ENCODE measurements at places on chromosomes 13 and 19. TPM values are rescaled to one million over a fixed set of nuclear protein-coding genes. Genes with fewer than 3 reads are reported as not detected.

DNA sequence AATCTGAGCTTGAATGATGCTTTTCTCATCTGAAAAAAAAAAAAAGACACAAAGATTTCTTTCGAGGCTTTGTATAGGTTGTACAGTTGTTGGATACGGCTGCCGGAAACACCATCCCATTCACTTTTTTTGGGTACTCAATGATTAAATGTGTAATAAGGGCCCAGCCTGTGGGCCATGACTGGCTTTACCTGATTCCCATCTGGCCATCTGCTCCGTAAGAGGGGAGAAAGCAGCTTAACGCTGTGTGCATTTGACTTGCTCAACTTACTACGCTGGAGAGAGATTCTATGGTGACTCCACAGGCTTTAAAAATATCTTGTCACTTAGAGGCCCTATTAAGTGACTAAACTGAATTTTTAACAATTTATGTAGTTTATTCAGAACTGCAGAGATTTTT, 731 bp downstream of the ZNF558 start:
- no peak for DNase-seq

GRCh38 chr13:36815062-36815461, 4.0 kb upstream of the RFXAP start:
- no peak for DNase-seq

GRCh38 chr19:14516746-14517438, 1.3 kb downstream of the DNAJB1 start:
- no peak for DNase-seq

GRCh38 chr13:105219651-105220050, 1315.8 kb downstream of the EFNB2 start:
- no peak for DNase-seq

DNA sequence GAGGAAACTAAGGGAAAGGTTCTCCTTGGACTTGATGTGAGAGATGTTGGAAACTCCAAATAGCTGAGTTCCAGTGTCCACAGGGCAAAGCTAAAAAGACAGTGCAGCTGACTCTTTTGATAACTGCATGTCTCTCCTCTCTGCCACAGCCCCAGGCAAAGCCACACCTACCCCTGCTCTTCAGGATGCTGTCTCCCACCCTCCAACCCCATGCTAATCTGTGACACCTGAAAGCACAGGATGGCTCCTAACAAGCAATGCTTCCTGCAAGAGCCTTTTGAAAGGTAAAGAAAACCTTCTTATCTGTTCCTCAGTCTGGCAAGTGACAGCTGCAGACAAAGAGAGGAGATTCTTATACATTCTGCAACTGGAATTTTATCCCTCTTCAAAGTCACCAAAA, 14.5 kb downstream of the SLC46A3 start:
- no peak for DNase-seq

DNA sequence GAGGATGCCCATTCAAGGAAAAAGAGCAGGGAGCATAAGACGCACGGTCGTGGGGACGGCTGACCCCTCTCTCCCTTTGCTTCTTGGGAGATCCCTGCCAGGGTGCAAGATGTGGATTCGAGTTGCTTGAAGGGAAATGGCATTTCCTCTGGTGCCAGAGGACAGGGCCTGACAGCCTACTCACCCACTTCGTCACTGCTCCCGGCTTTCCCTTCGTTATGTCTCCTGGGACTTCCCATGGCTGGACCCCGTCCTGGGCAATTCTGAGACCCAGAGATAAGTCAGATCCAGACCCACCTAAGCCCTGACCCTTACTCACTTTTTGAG, 1.2 kb downstream of the TBC1D17 start:
- DNase-seq = no peak

DNA sequence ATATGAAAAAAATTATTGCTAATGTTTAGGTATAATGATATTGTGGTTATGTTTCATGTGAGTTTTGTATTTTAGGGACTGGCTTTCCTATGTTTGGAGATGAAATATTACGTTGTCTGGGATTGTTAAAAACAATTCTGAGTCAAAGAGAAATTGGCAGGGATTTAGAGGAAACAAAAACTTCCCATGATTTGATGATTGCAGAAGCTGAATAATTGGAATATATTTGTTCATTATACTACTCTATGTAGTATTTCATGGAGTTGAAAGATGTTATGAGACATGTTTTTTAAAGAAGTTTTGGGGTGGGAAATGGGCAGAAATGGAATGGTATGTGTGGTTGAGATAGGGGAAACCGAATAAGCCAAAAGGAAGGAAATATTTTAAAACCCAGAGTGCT, 1392.9 kb downstream of the EFNB2 start:
- no peak for DNase-seq

SYCN gene
- not detected for polyA plus RNA-seq

IFNL1 gene
- not detected for polyA plus RNA-seq
